ENCODE measurements at places on chromosomes 2 and 18.

DNA sequence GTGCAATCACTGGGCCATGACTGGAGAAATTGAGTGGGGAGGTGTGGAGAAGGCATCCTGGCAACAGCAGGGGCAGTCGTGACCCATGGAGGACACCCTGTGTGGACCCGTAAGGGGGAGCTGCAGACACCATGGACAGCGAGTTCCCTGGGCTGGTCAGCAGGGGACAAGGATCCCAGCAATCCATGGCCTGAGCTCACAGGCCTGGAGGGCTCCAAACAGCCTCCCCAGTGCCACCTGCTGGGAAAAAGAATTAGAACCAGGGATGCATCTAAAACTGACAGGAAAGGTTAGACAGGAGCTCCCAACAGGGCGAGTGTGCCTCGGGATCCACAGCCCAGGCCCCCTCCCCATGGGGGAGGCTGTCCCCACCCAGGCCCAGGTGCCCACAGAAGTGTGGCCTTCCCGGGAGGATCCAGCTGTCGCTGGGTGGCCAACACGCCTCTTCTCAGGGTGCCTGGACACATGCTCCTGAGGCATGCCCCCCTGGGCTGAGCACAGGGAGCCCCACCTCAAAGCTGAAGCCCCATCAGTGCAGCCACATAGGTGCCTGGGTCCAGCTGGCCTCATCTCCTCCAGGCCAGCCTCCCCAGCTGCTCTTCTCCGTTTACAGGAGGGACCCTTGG, 20.5 kb upstream of the KIF1A start:
- DNase-seq, result peak; percentile 20

DNA sequence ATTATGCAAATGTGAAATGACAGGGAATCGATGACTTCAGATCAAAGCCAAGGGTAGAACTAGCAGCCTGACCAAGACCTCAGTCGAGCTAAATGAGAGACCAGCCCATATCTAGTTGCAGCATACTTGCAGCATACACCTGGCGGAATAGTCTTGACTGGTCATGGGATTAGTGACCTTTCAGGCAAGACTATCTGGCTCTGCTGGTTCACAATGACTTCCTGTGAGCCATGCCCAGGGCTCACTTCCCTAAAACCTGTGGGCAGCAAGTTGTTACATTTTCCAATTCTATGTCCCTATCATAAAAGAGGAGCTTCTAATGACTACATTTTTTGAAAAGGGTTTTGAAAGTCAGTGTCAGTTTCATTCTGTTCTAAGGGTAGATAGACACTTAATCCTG, 1624.9 kb upstream of the CELF4 start:
- no peak for DNase-seq

- DNase-seq, result peak; percentile 70
Observed at GRCh38 chr2:27663285-27664153, at the start of the genes SLC4A1AP and SUPT7L. TSS of gene SLC4A1AP (plus strand) at chr2:27663889. CDS start at chr2:27663915, 26 bp downstream. TSS of gene SUPT7L (minus strand) at chr2:27663614. CDS start at chr2:27662192, 1,422 bp downstream.

DNA sequence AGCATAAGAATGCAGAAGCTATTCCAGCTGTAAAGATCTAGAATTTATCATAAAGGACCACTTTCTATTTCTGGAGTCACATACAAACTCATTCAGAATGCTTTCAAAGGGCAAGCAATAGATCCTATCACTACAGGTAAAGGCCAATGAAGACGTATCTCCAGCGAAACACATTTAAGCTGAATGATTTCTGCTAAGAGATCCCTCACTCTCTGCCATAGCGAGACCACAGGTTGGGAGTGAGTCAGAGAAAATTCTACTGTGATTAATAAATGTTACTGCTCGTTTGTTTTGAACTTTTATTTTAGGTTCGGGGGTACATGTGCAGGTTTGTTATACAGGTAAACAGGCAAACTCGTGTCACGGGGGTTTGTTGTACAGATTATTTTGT, 72.5 kb upstream of the NFU1 start:
- DNase-seq, result no peak

DNA sequence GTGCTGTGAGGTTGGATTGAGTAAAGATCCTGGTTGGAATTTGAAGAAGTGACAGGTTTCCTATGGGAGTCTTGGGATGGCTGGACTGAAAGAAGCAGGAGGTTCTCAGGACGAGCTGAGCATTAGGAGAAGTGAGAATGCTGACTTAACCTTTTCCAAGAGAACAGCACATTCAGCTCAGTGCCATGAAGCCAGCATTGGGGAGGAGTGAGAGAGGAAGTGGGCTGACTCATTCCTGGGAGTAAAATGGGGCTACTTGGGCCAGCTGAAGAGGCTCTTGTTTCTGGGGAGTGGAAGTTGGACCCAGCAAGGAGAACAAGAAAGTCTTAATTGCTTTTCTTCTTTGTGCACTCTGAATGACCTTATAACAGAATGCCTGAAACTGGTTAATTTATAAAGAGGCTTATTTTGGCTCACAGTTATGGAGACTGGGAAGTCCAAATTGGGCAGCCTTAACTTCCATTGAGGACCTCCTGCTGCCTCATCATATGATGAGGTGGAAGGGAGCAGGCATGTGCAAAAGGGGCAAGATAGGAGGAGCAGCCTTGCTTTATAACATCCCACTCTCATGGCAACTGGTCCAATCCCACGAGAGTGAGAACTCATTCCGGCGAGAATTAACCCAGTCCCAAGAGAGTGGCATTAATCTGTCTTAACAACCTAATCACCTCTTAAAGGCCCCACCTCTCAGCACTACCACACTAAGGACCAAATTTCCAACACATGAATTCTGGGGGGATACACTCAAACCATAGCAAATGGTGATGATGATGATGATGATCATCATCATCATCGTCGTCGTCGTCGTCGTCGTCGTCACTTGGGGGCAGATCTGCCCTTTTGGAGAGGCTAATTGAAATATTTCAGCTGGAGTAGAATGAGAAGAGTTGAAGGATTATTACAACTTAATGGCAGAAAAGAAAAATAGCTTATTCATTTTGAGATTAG, 26.1 kb downstream of the DGUOK start:
- no peak for DNase-seq

DNA sequence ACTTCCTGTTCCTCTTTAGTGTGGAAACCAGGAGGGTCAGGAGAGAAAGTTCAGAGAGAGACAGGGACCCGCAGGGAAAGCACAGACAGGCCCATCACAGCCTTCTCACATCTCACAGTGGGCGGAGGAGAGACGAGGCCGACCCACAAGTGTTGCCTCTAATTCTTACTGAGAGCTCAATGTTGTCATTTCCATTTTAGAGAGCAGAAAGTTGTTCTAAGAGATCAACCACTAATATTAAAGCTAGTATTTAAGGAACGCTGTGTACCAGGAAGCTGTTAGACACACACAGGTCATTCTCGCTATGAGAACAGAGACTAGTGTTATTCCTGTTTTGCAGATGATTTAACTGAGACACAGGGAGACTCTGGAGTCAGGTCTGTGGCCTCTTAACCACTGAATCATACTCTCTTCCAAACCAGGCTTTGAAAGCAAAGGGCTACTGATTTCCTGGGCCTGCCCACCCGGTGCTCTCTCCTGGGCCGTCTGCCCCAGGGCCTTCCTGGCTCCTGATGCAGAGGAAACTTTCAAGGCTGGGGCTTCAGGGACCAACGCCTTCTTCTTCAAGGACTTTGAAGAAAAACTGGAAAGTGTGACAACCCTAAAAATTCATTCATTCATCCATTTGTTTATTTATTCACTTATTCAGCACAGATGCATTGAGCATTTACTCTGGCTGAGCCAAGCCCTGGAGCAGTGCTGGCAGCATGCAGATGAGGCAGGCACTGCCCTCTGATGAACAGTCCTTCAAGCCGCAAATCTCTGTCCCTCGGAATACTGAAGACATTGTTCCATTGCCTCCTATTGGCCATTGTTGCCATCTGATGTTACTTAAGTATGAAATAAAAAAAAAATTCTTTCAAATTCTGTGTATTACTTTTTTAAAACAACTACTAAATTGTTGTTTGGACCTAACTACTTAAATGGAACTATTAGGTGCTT, 37.2 kb upstream of the BIN1 start:
- DNase-seq, result no peak

GRCh38 chr18:9943311-9943710, 29.5 kb downstream of the VAPA start:
- no peak for DNase-seq

GRCh38 chr2:64950226-64951160, 38.7 kb upstream of the SLC1A4 start:
- DNase-seq, result no peak

GRCh38 chr2:72261076-72261475, 113.4 kb upstream of the CYP26B1 start:
- no peak for DNase-seq

- peak; percentile 36 for DNase-seq
Observed at GRCh38 chr18:46343931-46344372, 239.8 kb downstream of the HAUS1 start.

Measured in stimulated activated CD4-positive, alpha-beta T cell treated with anti-CD3 and anti-CD28 coated beads, Interleukin-2, amount 100 ng/mL, for 24 hours (primary cell).